ENCODE measurements at places on chromosomes 11 and 22.

DNA sequence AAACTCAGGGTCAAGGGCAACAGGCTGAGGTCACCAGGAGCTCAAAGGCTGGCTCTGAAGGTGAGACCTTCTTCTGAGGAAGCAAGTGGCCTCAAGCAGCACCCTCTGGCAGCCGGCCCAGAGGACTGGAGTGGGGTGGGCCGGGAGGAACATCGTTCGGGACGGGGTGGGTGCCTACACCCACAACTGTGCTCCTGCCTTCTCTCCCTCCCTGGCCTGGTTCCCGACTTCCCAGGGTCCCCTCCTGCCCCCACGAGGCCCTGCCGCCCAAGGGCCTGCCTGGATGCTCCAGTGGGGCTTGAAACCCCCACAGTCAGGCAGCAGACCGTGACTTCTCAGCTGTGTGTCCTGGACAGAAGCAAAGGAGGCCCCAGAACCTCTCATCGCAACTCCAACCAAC is 195.7 kb downstream of the IGLL1 start:
- no peak for DNase-seq

- DNase-seq: no peak
These were observed 53.9 kb upstream of the RCE1 start for GRCh38 chr11:66789097-66789890.

DNA sequence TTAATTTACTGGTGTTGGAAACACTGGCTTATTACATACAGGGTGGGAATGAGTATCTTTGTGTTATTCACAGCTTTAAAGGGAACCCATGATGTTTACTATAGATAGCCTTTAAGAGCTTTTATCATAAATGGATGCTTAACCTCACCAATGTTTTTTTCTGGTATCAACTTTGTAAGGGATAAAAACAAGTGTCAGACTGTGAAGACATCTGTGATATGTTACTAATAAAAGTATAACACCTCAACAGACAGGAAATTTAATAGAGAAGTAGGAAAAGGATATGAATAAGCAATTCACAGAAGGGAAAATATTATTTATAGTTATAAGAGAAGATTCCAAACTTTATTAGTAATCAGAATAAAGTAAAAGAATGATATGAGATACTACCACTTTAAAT is 46.3 kb downstream of the ACAT1 start:
- no peak for DNase-seq

DNA sequence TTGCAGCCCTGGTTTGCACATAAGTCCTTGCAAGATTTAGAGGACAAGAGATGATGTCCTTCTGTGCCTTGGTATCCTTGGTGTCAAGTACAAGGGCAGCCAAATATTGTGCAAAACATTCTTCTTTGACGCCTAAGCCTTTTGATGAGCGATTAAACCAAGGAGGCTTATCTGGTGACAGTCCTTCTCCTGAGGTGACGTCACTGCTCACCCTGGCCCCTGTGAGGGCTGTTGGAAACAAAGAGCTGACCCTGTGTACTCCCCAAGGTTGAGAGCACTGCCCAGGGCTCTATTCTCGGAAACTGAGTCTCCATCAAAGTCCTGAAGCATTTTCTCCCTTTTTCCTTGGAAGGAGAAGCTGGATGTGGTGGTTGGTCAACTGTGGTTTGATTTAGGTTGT is 4.7 kb upstream of the GRAMD1B start:
- DNase-seq: no peak

GRCh38 chr11:117984476-117984875 is 1.7 kb upstream of the IL10RA start:
- DNase-seq: no peak

GRCh38 chr22:30266445-30267381 is at the start of gene OSM:
Gene OSM (minus strand): TSS chr22:30266851. CDS start chr22:30266799, 52 bp downstream.
- DNase-seq: no peak

DNA sequence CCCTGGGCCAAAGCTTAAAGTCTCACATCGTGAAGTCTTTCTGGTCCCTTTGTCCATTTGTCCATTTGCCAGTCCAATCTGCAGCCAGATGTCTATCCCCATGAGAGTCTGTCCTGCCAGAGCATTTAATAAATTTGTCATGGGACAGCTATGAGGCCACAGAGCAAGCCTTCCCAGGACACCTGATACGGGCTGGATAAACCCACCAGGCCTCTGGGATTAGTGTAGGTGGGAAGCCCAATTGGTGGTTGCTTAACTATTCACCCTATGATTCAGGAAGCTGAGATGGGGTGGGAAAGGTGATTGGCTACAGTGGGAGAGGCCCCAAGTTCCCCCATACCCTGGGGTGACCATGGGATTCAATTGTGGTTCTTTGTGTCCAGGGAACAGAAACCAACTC is 39.9 kb downstream of the MYEOV start:
- DNase-seq: no peak
